ENCODE measurements at places on chromosomes 12 and 14.

DNA sequence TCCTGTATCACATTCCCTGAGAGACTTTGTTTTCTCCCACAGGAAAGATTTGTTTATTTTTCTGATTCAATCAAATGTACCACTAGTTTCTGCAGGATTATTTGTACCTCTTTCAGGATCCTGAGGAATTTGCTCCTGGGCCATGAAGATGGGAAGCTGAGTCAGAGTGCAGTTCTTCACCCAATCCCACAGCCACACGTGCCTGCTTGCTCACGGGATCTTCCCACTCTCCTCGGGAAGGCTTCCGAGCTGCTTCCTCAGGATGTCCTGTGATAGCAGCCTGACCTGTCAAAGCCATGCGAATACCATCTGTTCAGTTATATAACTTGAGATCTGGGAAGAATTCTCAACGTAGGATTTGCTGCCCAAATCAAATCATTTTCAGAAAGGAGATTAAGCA, 41.8 kb upstream of the HIF1A start:
- DNase-seq: peak; percentile 33

- DNase-seq: no peak
Measured at GRCh38 chr12:52003016-52003550, 3.7 kb upstream of the TAMALIN start.

DNA sequence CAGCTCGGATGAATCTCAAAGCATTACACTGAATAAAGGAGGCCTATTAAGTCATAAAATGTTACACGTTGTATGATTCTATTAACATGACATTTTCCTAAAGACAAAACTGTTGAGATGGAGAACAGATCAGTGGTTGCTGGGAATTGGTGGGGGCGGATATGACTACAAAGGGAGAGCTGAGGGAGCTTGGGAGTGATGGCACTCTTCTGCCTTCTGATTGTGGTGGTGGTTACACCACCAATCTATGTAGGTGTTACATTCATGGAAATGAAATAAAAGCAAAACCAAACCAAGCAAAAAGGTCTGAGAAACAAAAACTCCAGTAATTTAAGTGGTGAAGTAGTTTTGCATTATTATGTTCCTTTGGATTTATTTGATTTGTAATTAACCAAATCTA, 16.4 kb upstream of the EVL start:
- DNase-seq: no peak

DNA sequence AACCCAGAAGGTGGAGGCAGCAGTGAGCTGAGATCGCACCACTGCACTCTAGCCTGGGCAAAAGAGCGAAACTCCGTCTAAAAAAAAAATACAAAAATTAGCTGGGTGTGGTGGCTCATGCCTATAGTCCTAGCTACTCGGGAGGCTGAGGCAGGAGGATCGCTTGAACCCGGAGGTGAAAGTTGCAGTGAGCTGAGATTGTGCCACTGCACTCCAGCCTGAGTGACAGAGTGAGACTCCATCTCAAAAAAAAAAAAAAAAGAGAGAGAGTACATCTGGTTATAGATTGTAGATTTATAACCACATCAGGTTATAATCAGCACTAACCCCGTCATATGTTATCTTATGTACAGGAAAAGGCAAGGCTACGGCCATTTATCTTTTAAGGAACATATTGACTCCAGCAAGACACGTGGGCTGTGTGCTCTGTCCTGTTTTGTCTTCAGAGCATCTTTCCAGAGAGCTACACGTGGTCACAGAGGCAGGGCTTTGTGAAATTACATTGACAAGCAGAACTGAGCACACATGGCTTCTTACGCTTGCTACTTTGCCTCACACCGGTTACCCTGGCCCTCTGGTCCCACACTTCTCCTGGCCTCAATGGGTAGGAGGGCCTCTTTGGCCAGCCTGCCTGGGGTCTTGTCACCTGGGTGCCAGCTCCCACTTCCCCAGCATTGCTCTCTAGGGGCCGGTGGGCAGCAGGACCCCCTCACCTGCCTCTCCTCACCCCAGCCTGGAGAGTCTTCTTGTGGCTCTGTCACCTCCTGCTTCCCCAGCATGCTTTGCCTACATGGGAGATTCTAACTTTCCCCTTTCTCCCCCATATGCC, 6.8 kb upstream of the DYNC1H1 start:
- no peak for DNase-seq

DNA sequence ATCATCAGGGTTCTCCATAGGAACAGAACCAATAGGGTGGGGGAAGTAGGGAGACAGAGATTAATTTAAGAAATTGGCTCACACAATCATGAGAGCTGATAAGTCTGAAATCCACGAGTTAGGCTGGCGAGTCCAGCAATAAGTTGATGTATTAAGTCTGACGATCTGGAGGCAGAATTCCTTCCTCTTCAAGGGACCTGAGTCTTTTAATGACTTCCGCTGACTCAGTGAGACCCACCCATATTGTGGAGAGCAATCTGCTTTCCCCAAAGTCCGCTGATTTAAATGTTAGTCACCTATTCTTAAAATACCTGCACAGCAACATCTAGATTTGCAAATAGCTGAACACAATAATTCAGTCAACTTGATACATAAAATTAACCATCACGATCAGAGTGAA, 97.8 kb downstream of the SPTSSA start:
- no peak for DNase-seq

DNA sequence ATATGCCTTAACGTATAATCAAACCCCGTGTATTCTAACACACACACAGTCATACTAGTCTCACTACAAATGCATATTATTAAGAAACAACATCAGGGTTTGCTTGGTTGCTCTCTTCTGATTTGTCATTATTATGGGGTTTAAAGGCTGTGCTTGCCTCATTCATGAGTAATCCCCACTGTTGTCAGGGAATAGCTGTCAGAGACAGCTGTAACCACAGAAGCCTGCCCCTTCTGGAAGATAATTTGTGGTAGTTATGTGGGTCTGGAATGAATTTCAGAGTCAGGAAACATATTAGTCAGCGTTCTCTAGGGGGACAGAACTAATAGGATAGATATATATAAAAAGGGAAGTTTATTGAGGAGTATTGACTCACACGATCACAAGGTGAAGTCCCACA, 456.9 kb upstream of the TMEM132C start:
- no peak for DNase-seq

GRCh38 chr12:113221181-113221996, at the start of gene TPCN1:
TPCN1 (plus strand) TSS chr12:113221464; CDS start chr12:113226853, 5,389 bp downstream.
- peak; percentile 99 for DNase-seq

GRCh38 chr14:101601606-101602465, 40.5 kb downstream of the DIO3 start:
- DNase-seq: no peak

- DNase-seq: no peak
Measured at GRCh38 chr14:70788898-70789297, 20.4 kb downstream of the MAP3K9 start.

DNA sequence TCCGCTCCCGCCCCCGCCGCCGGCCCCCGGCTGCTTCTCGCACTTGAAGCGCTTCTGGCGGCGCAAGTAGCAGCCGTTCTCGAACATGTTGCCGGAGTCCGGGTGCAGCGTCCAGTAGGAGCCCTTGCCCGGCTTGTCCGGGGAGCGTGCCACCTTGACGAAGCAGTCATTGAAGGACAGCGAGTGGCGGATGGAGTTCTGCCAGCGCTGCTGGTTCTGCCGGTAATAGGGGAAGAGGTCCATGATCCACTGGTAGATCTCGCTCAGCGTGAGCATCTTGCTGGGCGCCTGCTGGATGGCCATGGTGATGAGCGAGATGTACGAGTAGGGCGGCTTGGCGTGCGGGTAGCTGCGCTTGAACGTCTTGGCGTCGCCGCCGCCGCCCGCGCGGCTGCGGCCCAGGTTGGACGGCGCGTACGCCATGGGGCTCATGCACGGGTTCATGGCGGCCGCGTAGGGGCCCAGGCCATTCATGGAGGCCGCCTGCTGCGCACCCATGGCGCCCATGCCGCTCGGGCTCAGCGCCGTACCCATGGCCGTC, 3.0 kb downstream of the FOXA1 start:
- no peak for DNase-seq

DNA sequence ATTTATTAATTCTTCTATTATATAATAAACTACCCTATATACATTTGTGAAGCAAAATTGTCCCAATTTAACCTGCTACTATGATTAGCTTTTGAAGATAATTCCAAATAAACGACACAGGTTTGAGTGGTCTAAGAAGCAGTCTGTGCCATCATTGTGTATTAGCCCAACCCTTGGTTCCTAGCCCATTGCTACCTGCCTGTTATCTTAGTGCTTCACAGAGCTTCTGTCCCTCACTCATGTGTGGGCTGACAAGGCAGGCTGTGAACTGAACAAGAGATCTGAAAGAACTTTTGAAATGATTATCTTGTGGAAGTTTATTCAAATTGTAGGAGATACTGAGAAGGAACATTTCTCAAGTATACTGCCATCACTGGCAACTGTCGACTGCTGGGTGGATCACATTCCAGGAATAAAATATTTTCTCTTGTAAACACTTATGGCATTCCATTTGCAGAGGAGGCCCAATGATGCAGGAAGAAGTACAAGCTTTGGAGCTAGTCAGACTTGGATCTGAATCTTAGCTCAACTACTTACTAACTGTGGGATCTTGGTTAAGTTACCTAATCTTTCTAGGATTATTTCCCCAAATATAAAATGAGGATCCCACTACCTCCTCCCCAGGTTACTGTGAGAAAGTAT, 7.8 kb upstream of the MTERF2 start:
- no peak for DNase-seq

- DNase-seq: no peak
Measured at GRCh38 chr14:65303190-65303898, 109.2 kb upstream of the FUT8 start.

DNA sequence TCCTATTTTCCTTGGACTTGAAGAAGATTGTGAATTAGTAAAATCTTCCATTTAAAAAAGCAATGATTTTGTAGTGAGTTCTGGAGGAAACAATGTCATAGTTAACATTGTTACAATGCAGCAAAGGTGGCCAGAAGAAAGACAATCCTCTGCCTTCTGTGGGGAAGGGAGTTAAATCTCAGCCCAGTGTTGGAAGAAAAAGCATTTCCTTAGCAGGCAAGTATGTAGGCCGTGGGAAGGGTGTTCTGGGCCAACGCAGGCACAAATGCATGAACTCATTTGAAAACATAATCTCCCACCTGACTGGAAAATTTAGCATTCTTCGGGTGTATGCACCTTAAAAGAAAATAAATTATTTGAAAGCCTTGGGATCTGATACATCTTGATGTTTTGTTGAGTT, 258.6 kb downstream of the ADAMTS20 start:
- DNase-seq: no peak

GRCh38 chr14:91021991-91022621, 38.3 kb downstream of the RPS6KA5 start:
- DNase-seq: no peak

GRCh38 chr14:64971943-64972791, at the start of gene RAB15:
RAB15 (minus strand) TSS chr14:64972336; CDS start chr14:64972076, 260 bp downstream.
- no peak for DNase-seq

DNA sequence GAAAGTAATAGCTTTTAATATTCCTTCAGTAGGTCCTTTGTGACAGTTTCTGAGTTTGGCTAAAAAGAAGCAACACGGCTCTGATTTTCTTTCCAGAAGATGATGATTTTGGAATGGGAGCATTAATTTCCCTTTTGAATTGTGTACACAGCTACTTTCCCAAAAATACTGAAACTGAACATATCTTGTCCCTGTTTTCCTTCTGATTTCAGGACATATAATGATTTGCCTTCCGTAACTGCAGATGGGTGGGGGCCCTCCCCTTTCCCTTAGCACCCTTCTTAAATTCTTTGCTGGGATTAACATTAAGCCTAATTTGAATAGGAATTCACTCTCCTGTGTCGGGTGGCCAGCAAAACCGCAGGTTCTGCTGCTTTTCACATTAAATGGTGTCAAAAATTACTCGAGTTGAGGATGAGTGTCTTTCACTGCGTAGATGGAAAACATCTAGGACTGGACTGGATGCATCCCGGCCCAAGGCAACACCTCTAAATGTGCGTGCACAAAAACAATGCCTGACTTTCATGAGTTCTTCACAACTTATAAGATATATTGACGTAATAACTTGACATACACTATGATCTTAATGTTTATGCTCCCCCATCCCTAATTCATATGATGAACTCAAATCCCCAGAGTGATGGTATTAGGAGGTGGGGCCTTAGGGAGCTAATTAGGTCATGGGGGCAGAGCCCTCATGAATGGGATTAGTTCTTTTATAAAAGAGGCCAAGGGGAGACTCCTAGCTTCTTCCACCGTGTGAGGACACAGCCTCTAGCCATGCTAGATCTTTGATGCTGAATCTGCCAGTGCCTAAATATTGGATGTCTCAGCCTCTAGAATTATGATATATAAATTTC, 158.1 kb downstream of the AEBP2 start:
- no peak for DNase-seq

- no peak for DNase-seq
Measured at GRCh38 chr12:38633511-38633910, 271.9 kb downstream of the CPNE8 start.

DNA sequence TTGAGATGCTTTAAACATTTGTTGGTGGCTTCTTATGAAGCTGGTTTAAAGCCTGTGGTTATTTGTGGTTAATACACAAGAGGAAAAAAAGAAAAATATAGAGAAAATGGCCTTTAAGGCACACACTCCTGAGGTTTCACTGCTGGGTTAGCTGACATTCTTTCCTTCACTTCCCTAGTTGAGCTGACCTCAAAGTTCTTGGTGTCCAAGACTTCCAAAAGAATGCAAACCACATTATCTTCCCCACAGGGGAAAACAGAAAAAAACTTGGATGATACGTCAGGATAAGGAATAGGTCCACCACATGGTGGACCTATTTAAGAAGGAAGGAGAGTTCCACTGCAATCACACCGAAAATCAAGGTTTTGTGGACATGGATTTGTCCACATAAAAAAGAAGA, 94.3 kb downstream of the SLC25A21 start:
- DNase-seq: peak; percentile 30

DNA sequence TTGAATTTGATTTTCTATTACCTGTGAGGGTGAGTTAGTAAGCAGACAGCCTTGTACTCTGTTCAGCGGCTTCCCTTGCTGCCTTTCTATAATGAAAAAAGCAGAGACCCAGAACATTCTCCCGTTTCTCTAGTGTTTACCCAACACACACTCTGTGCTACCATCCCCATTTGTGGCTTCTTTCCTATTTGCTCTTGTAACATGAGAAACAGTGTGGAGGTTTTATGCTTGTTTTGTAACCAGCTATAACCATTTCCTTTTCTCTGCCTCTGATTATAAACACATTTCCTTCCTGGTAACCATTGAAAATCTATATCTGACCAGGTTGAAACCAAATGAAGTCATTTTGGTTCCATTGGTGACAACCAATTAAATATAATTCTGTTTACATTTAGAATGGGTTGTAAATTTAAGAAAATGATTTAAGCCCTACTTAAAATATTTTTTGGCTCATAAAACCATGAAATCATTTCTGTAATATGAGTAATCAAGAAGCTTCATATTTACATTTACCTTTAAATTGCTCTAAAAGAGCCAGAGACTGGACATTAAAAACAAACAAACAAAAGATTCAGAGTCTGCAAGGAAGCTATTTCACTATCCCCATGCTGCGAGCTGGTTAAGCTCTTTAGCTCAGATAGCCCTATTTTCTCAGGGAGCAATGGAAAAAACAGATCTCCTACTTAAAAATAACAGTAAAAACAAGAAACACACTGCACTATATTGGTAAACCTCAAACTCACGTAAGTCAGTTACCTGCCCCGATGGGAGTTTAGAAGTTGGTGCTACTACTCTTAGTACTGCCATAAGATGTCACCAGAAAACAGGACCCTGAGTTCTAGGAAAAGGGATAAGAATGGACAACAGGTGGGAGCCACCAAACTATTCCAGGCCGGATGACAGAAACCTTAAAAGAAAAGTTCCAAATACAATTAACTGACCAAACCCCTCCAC, 206.5 kb upstream of the EEA1 start:
- DNase-seq: no peak

GRCh38 chr12:125100551-125101434, 35.6 kb downstream of the AACS start:
- no peak for DNase-seq

GRCh38 chr14:104473244-104473565, 106.4 kb upstream of the C14orf180 start:
- no peak for DNase-seq
